ENCODE measurements at places on chromosomes 16 and 17.

GRCh38 chr17:46135879-46136563, 57.2 kb downstream of the KANSL1 start:
- no peak for DNase-seq

GRCh38 chr16:1763521-1764511, 7.5 kb downstream of the NME3 start:
- DNase-seq = no peak

- no peak for DNase-seq
Measured at GRCh38 chr17:27368980-27369379, 75.1 kb downstream of the WSB1 start.

GRCh38 chr17:1089915-1090314, 89.9 kb downstream of the ABR start:
- no peak for DNase-seq

DNA sequence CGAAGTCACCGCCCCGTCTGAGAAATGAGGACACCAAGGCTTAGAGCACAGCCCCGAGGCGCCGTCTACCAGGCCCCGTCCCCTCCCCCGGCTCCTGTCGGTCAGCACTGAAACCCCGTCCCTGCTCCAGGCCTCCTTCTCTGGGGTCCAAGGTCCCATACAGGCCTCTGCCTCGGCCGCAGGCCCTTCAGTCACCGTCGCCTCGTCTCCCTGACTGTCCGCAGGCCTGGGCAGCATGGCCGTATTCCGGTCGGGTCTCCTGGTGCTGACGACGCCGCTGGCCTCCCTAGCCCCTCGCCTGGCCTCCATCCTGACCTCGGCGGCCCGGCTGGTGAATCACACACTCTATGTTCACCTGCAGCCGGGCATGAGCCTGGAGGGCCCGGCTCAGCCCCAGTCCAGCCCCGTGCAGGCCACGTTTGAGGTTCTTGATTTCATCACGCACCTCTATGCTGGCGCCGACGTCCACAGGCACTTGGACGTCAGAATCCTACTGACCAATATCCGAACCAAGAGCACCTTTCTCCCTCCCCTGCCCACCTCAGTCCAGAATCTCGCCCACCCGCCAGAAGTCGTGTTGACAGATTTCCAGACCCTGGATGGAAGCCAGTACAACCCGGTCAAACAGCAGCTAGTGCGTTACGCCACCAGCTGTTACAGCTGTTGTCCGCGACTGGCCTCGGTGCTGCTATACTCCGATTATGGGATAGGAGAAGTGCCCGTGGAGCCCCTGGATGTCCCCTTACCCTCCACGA, 617 bp downstream of the COASY start:
- no peak for DNase-seq

DNA sequence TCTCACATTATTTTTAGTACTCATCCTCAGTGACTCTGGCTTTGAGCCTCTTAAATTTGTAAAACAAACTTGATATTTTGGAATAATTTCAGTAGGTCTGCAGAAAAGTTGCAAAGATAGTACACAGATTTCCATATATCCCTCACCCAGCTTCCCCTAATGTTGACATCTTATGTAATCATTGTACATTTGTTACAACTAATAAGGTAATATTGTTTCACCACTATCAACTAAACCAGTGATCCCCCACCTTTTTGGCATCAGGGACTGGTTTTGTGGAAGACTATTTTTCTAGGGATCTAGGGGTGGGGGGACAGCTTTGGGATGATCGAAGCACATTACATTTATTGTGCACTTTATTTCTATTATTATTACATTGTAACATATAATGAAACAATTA, 391.2 kb downstream of the CA10 start:
- no peak for DNase-seq

GRCh38 chr17:40915199-40915661, 22.2 kb downstream of the KRT23 start:
- no peak for DNase-seq

GRCh38 chr17:76368545-76368944, 14.8 kb upstream of the PRPSAP1 start:
- DNase-seq = no peak

- peak; percentile 51 for DNase-seq
Measured at GRCh38 chr17:48610282-48611211, at the start of gene HOXB7. Gene HOXB7 (minus strand): TSS chr17:48611017. CDS start chr17:48610918, 99 bp downstream.

GRCh38 chr16:85457366-85457765, 155.8 kb upstream of the GSE1 start:
- no peak for DNase-seq

DNA sequence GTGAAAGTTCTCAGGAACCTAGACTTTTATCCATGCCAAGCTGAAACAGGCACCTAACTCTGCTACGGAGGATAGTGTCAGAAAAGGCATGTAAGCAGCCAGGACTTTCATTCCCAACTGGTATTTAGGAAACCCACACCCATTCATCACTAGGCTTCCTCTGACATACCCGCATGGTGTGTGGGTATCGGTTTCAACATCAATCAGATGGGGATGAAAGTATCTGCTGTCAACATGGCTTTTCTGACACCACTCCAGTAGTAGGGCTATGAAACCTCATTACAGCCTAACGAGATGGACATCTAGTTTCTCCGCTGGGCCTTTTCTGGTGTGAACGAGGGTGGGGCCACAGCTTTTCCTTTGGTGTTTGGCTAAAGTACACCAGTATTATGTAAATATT, 1178.3 kb downstream of the CDH11 start:
- DNase-seq = no peak

All from stimulated activated CD8-positive, alpha-beta memory T cell treated with anti-CD3 and anti-CD28 coated beads, Interleukin-7, amount 100 ng/mL, for 4 hours (primary cell).